ENCODE measurements at places on chromosomes 5 and 9.
A peak's percentile ranks its signal among the peaks of the same experiment; 100 is the strongest.

DNA sequence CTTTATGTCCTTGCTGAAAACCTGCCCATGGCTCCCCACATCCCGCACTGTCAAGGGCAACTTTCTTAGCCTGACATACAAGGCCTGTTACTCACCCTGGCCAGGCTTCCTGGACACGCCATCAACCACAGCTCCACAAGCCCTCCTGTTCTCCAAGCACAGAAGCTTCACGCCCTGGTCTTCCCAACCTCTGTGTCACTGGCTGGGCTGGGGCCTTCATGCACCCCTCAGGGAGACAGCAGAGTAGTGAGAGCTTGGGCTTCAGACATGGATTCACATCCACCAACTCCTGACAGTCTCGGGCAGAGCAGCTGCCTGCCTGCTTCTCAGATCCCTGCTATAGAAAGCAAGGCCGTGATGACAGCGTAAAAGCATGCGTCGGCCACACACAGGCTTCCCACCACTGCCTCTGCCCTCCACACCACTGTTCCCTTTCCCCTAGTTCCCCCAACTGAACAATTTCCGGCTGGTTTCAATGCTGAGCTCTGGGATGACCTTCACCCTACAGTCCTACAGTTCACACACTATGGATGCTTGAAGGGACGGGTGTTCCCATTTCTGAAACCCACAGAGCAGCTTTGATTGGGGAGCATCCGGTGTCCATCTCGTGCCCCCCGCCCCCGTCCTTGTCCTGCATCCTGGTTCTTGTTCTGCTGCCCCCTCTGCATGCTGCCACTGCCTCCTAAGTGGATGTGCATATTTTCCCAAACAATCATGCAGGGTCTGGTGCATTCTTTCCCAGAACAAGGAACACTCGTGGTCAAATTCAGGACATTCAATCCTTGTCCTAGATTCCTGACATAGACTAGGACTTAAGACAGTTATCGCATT lies 33.4 kb upstream of the ADAMTS2 start:
- peak; percentile 52 for DNase-seq

- DNase-seq, result no peak
Measured at GRCh38 chr9:137582286-137582860, 3.6 kb upstream of the DPH7 start.

GRCh38 chr5:77180167-77181081 lies 30.1 kb upstream of the PDE8B start:
- peak; percentile 36 for DNase-seq

DNA sequence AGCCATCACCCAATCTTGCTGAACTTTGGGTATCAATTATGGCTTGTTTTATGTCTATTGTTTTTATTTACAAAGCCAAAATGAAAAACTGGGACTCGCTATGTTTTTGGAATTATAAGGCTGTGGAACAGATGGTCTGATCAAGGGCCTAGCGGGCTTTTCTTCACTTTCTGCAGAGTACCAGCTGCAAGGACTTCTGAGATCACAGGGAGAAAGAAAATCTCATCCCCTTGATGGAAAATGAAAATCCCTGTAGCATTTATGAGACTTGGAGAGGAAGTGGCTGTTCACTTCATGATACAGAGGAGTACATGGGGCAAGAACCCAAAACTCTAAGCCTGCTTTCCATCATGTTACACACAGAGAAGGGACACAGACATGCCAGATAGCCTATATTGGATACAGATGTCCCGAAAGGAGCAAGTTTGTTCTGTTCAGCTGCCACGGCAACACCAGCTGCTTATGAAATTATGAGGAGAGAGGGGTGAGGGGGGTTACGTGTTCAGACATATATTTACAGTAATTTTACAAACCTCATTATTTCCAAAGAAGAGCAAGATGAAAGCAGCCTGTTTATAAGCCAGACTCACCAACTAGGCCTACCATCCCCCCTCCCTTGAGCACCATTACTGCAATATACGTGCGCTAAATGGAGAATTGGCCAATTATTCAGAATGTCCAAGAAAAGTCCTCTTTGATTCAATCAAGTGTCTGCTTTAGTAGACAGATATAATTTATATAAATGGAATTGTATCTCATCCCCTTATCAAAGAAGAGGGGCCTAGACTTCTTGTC lies 220.0 kb downstream of the MARCHF11 start:
- DNase-seq, result peak; percentile 100

- peak; percentile 89 for DNase-seq
Measured at GRCh38 chr9:15142878-15143534, 164.0 kb downstream of the TTC39B start.

- no peak for DNase-seq
Measured at GRCh38 chr5:174535669-174536068, 188.7 kb upstream of the MSX2 start.

DNA sequence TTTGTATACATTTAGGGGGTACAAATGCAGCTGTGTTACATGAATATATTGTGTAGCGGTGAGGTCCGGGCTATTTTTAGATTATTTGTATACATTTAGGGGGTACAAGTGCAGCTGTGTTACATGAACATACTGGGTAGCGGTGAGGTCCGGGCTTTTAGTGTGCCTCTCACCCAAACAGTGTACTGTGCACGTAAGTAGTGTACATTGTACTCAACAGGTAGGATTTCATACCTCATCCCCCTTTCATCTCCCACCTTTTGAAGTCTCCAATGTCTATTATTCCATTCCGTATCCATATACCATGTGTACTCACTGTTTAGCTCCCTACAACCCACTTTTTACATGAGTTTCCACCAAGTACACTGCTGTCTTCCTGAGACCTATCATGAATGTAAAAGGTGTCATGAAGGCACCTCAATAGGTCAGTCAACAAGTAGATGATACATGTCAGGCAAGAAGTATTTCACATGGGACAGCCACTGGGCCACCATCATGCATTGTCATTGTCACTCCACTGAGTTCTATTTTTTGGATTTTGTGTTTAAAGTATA lies 27.7 kb downstream of the SKP1 start:
- no peak for DNase-seq

DNA sequence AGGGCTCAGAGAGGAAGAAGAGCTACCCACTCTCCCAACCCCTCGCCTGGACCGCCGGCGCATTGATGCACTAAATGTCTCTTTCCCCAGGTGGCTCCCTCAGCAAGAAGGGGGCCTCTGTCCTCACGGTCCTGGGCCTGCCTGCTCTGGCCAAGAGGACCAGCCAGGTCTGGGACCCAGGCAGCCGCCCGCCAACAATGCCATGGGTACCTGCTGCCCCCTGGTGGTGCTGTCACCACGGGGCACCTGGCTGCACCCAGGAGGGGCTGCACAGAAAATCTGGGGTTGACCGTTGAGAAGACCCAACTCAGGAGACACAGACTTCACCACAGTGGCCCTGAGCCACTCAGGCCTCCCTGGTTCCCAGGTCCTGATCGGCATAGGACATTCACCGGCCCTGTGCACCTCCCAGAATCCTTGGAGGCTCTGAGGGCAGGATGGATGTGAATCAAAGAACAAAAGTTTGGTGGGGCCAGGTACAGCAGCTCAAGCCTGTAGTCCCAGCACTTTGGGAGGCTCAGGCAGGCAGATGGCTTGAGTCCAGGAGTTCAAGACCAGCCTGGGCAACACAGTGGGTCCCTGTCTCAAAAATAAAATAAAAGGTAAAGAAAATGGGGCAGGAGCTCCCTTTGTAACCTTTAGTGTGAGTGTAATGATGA lies 2.4 kb upstream of the VAV2 start:
- DNase-seq, result peak; percentile 84

GRCh38 chr5:104977529-104977928 lies 1414.9 kb upstream of the NUDT12 start:
- DNase-seq, result no peak

DNA sequence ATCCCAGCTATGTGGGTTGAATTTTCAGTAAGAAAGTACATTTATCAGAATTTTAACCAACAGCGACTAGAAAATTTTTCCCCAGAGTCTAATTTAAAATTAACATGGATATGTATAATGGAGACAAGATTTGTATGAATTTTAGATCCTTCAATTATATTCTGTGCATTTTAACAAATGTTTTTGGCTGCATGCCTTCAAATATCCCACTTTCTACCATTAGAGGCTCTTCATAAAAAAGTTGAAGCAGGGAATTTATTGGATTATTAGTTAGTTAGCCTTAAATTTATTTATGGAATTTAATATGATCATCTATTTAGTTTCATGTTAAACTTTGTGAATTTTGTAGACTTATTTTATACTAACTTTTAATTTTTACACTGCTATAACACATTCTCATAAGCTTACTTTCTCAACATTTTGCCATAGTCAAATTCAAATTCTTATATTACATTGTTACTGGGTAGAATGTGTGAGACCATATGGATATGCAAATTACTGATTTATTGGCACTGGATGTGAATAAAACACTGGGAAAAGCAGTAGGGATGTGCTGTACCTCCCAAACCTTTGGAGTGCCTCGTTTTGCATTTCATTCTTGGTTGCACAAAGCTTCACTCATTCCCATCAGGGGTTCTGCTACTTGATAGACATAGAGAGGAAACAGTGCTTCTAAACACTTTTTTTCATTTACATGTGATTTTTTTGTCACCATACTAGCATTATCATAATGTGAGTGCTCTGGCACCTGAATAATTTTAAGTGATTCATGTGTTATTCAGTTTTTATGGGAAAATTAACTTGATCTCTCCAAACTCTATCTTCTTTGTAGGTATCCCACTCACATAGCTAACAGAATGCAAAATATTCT lies 491.8 kb upstream of the COX7C start:
- no peak for DNase-seq

DNA sequence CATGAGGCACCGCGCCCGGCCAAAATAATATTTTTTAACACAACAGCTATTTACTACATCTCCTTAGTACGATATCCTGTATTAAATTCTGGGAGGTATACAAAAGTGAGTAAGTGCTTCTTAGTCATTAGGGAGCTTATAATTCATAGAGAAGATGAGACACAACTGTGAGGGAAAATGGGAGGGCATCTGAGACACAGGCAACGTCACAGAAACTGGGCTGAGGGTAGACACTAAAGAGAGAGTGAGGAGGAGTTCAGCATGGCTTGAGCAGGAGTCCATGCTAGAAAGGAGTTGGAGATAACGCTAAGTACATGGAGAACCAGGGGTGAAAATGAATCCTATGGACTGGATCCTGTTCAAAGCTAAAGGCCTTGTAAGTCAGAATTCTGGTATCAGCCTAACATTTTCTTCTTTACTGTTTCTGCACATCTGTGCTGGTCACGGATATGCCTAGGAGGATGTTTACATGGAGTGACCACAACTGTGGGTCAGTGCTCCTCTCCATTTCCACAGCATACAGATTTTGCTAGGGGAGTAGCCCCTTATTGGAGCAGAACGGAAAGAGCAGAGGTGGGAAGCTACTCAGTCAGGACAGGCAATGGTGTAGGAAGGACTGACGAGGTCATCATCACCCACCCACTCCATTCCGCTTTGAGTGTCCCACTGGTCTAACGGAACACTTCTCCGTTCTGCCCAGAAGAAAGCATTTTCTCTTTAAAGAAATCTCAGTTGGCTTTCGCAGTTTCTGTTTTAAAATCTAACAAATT lies 310.4 kb upstream of the EFNA5 start:
- DNase-seq, result no peak

- DNase-seq, result no peak
Measured at GRCh38 chr5:108382784-108383330, 959 bp upstream of the FBXL17 start.

GRCh38 chr9:136178061-136178772 lies 26.7 kb downstream of the LHX3 start:
- DNase-seq, result no peak

Measured in lung (tissue), 17 donors.